ENCODE measurements at places on chromosomes 6 and 20. TPM values are rescaled to one million over a fixed set of nuclear protein-coding genes. Genes with fewer than 3 reads are reported as not detected.

The POM121L2 gene
- total RNA-seq = not detected

The CYP24A1 gene
- 0.13 TPM for total RNA-seq

DNA sequence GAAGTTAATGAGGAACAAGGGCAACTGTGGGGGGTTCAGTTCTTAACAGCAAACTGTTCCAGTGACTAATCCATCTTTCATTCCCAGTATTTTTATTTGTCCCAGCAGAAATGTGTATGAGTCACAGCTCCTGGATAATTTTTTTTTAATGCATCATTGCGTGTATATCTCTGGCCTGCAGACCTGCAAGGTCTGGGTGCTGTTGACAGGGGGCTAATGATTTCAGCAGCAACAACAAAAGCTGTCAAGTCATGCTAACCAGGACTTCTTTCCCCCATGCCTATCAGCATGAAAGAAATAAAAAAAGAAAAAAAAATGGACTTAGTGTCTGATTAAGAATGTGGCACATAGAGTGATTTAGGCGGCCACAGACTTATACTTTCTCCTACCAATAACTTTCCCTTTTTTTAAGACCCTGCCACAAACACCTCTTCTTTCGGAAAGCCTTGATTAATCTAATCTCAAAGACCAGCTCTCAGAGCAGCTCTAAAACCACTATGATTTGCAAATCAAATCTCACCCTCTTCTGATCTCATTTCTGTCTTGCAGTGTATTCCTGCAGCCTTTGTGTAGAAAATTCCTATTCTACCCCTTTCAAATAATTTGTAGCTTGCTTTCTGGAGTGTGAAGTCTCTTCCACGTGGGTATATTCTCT lies 14.2 kb upstream of the PREX1 start:
- no peaks in the 10 kb centered on the region for H3K36me3 ChIP-seq
- no peak overlapping the region for H3K4me3 ChIP-seq
- no peak overlapping the region for H3K27ac ChIP-seq
- no peaks in the 10 kb centered on the region for H3K27me3 ChIP-seq
- DNase-seq = no peak

DNA sequence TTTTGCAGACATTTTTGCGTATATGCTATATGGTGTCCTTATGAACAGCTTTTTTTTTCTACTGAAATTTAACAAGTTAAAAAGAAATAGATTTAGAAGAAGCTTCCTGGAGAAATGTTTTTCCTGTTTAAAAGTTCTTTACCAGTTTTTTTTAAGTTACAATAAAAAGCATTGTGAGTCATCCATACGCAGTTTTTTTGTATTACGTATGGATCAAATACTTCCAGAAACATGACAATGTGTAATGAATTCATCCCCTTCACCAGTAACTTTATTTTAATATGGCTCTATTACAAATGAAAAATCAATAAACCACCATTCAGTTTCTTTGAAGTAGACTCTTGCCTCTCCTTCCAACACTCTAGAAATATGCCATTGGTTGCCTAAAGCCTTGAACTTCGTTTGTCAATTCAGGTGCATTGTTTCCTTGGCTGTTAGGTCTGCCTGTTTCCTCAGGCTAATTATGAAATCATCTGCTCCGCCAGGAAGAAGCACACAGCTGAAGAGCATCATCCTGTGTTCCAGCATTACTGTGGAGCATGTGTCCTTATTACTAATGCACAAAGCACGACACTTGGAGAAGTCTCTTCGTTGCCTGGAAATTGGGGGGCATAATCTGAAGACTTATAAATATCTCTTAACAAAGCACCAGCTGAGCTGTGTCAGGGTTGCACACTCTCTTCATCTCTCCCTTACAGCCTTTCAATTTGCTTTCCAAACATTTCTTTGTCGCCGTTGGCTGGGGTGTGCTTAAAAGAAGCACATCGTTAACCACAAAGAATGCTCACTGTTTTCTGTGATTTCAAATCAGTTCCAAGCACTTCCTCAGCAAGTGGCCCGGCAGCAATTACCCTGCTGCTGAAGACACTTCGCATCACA lies 9.6 kb downstream of the MOXD1 start:
- H3K36me3 ChIP-seq = no peaks in the 10 kb centered on the region
- H3K27me3 ChIP-seq = no peaks in the 10 kb centered on the region
- DNase-seq = no peak
- H3K4me1 ChIP-seq = no peaks in the 10 kb centered on the region
- no peak overlapping the region for H3K4me3 ChIP-seq

DNA sequence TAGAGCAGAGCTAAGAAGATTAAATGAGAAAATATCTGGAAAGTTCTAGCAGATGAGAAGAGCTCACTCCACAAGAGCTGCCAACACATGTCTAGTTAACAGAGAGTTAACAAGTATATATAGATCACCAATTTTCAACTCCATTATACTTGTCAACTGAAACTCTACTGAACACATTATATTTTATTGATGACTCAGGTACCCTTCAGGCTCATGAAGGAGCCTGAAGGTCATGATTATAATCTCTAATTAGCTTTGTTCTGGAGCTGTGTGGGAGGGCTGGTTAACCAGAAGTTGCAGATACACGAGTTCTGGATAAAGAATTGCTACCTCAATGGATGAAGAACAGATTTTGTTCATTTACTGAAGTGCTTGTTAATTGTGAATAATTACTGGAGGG lies 42.1 kb upstream of the PTPRT start:
- H3K27ac ChIP-seq = no peak overlapping the region
- H3K36me3 ChIP-seq = no peaks in the 10 kb centered on the region
- no peak for DNase-seq
- no peak overlapping the region for H3K4me3 ChIP-seq
- no peaks in the 10 kb centered on the region for H3K4me1 ChIP-seq

DNA sequence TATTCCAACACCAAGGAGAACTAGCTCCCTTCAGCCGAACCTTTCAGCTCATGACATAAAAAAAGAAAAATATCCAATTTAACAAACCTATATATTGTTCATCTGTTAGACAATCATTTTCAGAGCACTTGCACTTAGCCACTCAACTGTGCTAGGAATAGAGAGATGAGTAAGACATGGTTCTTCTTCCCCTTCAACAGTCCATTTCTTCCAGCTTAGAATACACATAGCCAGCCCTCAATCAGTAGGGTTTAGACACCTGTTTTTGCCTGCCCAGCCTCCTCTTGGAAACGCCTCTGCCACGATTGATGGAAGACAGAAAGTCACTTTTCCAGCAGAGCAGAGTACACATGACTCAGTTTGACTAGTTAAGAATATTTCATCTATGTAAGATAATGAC lies 21.8 kb downstream of the ADNP start:
- peaks cover 30% of the 10 kb centered on the region for H3K4me1 ChIP-seq
- H3K27me3 ChIP-seq = no peaks in the 10 kb centered on the region
- H3K36me3 ChIP-seq = no peaks in the 10 kb centered on the region
- H3K27ac ChIP-seq = no peak overlapping the region

GRCh38 chr20:13736436-13737191 lies 48.1 kb downstream of the ESF1 start:
- no peak overlapping the region for H3K4me3 ChIP-seq
- peaks cover 9% of the 10 kb centered on the region for H3K36me3 ChIP-seq
- no peak overlapping the region for H3K27ac ChIP-seq
- no peaks in the 10 kb centered on the region for H3K27me3 ChIP-seq
- H3K4me1 ChIP-seq = no peaks in the 10 kb centered on the region
- DNase-seq = no peak

DNA sequence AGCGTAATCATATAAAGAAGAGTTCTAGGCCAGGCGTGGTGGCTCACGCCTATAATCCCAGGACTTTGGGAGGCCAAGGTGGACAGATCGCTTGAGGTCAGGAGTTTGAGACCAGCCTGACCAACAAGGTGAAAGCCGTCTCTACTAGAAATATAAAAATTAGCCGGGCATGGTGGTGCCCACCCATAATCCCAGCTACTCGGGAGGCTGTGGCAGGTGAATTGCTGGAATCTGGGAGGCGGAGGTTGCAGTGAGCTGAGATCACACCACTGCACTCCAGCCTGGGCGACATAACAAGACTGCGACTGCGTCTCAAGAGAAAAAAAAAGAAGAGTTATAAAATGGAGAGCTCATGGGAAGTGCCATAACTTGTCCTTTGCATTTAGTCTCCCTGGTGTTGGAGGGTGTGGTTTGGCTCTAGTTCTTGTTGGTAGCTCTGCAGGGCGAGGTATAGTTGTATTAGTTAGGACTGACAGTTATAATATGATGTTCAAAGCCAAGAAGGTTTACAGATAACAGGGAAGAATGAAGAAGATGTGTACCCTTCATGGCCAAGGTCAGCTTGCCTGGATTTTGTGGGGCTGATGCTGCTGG lies 54.8 kb downstream of the UTRN start:
- no peaks in the 10 kb centered on the region for H3K27me3 ChIP-seq
- no peaks in the 10 kb centered on the region for H3K36me3 ChIP-seq
- DNase-seq = no peak
- no peak overlapping the region for H3K27ac ChIP-seq

DNA sequence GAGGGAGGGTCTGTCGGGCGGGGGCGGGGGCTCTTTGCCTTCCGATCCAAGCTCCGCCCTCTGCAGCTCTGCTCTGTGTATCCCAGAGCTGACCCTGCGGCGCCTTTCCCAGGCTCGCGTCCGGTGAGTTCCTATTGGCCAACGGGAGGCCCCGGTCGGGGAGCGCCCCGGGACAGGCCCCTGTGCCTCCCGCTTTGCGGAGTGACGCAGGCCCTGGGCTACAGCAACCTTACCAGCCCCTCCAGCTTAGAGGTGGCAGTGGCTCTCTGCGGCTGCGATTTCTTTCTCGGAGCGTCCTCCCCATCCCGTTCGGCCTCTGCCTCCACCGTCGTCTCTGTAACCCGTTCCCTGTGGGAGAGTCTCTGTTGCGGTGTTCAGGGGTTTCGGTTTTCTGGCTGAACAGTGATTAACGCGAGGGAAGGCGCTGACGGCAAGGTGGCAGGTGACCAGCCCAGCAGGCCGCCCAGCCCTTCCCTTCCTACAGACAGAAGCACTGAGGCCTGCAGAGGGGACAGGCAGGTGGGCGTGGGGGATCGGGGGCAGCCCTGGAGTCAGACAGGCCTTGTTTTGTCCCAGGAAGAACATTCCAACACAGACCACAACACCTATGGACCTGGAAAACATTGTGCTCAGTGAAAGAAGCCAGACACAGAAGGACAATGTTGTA lies 18.1 kb upstream of the CEBPB start:
- no peaks in the 10 kb centered on the region for H3K4me1 ChIP-seq
- H3K27ac ChIP-seq = no peak overlapping the region
- H3K4me3 ChIP-seq = no peak overlapping the region
- DNase-seq = no peak
- no peaks in the 10 kb centered on the region for H3K36me3 ChIP-seq

GRCh38 chr6:167401525-167402194 lies 76.8 kb downstream of the TTLL2 start:
- H3K36me3 ChIP-seq = no peaks in the 10 kb centered on the region
- H3K4me1 ChIP-seq = no peaks in the 10 kb centered on the region
- no peak for DNase-seq
- no peaks in the 10 kb centered on the region for H3K27me3 ChIP-seq
- H3K27ac ChIP-seq = no peak overlapping the region
- no peak overlapping the region for H3K4me3 ChIP-seq

DNA sequence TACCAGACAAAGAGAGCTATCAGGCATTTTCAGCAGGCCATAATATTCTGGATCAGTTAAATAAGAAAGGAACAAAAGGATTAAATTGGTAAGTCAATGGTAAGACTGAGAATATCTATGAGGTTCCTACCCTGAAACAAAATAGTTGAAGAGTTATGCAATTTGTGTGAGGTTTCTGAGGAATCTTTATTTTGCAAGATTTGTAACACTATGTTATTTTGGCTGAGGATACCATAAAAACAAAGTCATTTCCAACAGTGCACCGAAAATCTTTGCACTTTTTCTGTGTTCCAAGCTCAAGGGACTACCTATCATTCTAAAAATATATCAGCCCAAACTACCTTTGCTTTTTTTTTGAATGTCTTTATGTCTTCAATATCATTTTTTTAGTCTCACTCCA lies 383.3 kb upstream of the CITED2 start:
- H3K4me1 ChIP-seq = no peaks in the 10 kb centered on the region
- H3K27ac ChIP-seq = no peak overlapping the region
- no peak overlapping the region for H3K4me3 ChIP-seq
- no peaks in the 10 kb centered on the region for H3K36me3 ChIP-seq
- DNase-seq = no peak

DNA sequence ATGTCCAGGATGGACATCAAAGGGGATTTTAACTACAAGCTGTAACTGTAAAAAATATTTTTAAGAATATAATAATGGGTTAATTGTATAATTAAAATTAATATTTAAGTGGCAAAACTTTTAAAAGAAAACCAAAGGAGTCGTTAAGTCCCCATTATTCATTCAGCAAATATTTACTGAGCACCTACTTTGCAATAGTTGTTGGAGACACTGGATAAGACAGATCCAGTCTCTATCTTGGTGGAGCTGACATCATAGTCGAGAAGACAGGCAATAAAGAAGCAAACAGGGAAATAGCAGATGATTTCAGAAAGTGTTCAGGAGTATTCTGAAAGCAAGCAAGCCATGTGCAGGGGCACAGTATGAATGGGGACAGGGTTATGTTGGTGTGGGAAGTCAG lies 137.0 kb downstream of the CEBPB start:
- H3K27ac ChIP-seq = no peak overlapping the region
- no peaks in the 10 kb centered on the region for H3K4me1 ChIP-seq
- H3K4me3 ChIP-seq = no peak overlapping the region

GRCh38 chr6:29451471-29452193 lies 5.2 kb downstream of the OR11A1 start:
- H3K36me3 ChIP-seq = no peaks in the 10 kb centered on the region
- H3K4me1 ChIP-seq = no peaks in the 10 kb centered on the region
- H3K4me3 ChIP-seq = no peak overlapping the region
- no peak for DNase-seq
- peaks cover 15% of the 10 kb centered on the region for H3K27me3 ChIP-seq

- H3K27ac ChIP-seq = no peak overlapping the region
- DNase-seq = peak; percentile 30
- peaks cover 5% of the 10 kb centered on the region for H3K4me1 ChIP-seq
- H3K4me3 ChIP-seq = no peak overlapping the region
These were observed 36.6 kb upstream of the HIVEP1 start for GRCh38 chr6:11975353-11975977.

- no peak for DNase-seq
- H3K4me1 ChIP-seq = no peaks in the 10 kb centered on the region
- no peaks in the 10 kb centered on the region for H3K27me3 ChIP-seq
- no peak overlapping the region for H3K4me3 ChIP-seq
- peaks cover 10% of the 10 kb centered on the region for H3K36me3 ChIP-seq
These were observed 43.9 kb downstream of the PIGU start for GRCh38 chr20:34632870-34633452.

- no peaks in the 10 kb centered on the region for H3K4me1 ChIP-seq
- H3K27ac ChIP-seq = no peak within 1 kb of the TSS
- H3K36me3 ChIP-seq = no peaks in the 10 kb centered on the region
- DNase-seq = peak; percentile 34
- H3K4me3 ChIP-seq = no peak within 1 kb of the TSS
- H3K27me3 ChIP-seq = no peaks in the 10 kb centered on the region
These were observed at the start of gene UNC5CL for GRCh38 chr6:41039060-41039998. Gene UNC5CL, minus strand, starts transcription at chr6:41039221. Its CDS starts 4,147 bp downstream, at chr6:41035074.

All from T-cell (primary cell).